Left ventricle myocardium inferior (tissue), 1 donor: ENCODE measurements at places on chromosomes 7 and 10.
A peak's percentile ranks its signal among the peaks of the same experiment; 100 is the strongest.

DNA sequence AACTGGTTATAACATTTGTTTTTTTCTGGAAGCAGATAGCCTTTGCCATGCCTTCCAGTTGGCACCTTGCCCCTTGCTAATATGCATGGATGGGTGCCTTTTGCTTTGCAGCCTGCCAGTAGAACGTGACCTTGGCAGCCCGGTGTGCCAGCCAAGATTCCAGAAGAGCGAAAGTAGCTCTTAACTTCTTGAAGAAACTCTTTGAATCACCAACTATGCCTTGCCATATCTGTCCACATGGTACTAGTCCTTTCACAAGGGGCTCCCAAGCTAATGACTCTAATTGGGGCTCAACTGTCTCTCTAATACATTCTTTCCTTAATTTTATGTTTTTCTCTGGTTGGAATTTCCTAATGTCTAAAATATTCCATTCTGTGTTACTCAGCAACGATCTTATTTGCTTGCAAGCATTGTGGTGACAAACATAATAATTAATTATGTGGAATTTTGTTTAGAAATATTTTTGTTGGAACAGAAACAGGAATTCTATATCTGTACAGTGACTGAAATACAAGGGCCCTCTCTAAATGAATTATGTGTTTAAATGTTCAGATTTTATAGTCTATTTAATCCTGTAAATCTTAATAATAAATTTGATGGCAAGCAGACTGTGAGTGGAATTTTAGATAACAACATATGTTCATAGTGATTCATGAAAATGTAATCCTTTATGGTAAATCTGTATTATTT lies 45.8 kb downstream of the HDAC9 start:
- peak; percentile 47 for DNase-seq

- no peak for DNase-seq
Measured at GRCh38 chr7:43479042-43479441, 103.9 kb upstream of the STK17A start.

DNA sequence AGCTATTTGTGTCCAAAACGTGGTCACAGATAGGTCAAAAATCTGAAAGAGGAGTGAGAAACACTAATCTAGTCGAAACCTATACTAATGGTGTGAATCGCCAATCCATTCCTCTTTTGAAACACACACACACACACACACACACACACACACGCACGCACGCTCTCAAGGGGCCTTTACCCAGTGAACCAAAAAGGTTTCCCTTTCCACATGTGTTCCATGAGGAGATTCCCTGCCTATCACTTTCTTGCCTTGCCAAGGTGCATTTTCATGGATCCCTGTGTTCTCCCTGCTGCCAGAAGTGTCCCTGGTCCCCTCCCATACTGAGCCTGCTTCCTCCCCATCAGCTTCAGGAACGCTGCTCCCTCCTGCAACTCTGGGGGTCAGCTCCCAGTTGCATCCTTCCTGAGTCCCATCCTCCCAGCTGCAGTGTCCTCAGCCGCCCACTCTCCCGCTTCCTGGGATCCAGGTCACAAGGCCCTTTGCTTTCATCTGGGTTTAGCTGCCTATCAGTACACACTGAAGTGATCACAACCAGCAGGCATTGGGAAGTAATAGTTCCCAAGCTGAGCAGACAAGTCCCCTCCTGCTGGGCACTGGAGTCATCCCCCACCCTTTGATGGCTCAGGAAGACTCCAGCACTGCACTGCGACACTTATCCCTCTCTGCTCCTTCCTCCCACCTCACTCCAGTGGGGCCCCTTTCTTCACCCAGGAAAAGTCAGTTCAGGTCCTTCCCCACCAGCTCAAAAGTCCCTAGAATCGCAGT lies 49.2 kb upstream of the KCNMA1 start:
- DNase-seq: no peak

- no peak for DNase-seq
Measured at GRCh38 chr10:86759073-86759672, 2.8 kb downstream of the BMPR1A start.
